ENCODE measurements at places on chromosomes 3 and 15. TPM values are rescaled to one million over a fixed set of nuclear protein-coding genes. Genes with fewer than 3 reads are reported as not detected.

DNA sequence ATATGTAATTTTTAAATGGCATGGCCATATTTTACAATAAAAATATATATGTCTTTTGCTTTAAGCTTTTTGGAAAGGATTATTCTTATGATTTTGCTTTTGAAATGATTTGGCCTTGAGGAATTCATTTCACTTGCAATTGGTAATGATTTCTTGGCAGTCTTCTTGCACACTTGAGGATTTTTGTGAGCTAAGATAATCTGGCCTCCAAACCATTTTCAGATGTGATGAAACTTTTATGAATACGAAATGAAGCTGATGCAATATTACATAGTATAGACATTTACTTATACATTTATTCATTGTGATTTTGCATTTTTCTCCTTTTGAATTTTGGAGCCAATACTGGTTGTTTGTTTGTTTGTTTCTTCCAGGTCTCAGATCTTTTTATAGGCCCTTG is 6.4 kb upstream of the SH2D7 start:
- DNase-seq: no peak

GRCh38 chr3:144552346-144553057 is 580.9 kb downstream of the DIPK2A start:
- DNase-seq: no peak

The SEC62 gene
- 22.4 TPM for total RNA-seq

DNA sequence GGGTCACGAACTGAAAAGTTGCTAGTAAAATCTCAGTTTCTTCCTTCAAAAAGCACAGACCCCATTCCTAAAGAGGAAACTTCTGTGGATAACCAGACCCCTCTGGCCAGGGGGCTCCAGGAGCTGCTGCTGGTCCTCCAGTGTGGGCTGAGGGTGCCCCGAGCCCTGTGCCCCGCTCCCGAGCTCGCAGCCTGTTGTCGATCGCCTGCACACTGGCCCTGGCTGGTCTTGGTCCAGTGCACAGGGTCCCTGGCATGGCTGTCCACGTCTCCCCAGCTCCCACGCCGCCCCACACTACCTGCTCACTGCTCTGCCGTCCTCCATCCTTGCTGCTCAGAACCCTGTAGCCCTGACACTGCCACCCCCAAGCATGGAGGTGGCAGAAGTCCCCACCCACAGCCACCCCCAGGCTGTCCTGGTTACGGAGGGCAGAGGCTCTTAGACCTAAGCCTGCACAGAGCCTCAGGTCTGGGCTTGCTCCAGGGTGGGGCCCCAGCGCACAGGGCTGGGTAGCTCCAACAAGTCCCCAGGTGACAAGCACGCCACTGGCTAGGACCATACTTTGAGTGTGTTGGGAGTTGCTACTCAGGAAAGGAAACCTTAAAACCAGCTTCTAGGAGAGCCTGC is 87.0 kb downstream of the PLXNA1 start:
- DNase-seq: no peak

GRCh38 chr3:13874891-13875290 is 5.0 kb downstream of the WNT7A start:
- DNase-seq: no peak

DNA sequence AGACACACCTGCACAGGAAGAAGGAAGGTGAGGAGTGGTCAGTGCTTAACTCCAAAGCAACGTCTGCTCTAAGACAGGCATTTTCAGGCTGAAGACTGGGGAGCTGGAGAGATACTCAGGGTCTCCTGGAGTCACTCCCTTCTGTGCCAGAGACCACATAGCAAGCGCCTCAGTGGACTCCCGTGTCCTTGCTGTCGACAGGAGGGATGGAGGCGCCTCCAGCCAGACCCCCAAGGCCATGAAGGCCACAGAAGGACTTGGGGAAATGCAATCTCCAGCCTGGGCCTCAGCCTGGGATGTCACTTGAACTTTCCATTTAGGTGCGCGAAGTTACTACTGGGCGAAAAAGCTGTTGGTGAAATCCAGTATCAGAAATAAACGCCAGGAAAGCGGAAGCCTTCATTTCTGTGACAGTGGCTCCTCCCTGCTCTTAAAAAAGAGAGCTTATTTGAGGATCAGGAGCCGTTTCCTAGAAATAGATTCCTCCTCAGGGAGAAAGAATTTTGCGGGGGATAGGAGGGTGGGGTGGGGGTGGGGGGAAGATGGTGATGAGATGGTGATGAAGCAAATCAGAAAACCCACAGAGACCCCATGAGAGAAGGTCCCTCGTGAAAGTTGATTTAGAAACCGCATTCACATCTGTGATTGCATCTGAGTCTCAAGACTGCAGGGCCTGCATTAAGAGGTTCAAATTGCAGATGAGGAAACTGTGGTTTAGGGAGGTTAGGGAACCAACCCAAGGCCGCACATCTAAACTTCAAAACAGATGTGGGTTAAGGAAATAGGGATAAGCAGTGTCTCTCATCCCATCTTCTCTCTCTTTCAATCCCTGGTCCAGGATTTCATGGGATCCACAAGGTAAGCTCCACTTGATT is 78.8 kb downstream of the ATP2B2 start:
- no peak for DNase-seq

The MKRN2OS gene
- total RNA-seq: 2.2 TPM

DNA sequence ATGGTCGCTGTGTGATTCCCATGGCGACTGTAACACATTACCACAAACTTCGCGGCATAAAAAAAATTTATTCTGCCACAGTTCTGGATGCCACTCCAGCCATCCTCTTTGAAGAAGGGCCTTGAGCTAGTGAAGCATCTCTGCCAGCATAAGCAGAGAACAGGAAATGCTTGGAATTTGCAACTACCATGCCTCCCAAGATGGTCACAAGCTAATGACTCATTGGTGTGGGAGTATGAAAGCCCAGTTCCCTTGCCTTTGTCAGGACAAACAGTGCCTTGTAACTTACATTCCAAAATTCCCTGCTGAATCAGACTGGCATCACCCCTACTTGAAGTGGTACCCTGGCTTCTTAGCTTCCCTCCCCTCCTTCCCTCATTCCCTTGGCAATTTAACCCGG is 129.7 kb downstream of the PROS1 start:
- DNase-seq: peak; percentile 60

GRCh38 chr15:76150513-76150912 is 90.7 kb downstream of the TMEM266 start:
- DNase-seq: no peak

DNA sequence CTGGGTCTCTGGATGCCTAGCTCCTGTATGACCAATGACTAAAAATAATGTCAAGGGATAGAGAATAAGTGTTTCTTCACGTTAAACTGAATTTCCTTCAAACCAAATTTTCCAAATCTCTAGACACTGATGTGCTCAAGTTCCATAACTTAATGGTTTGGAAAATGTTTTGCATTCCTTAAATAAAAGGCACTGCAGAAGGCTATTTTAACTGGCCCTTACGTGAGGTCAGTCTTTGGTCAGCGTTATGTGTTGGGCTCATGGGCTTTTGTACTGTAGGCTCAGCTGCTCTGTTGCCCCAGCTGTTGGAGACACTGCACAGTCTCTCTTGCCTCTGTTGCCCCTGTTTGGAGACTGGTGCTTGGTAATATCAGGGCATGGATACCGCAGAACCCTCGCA is 188.5 kb downstream of the TPRG1 start:
- no peak for DNase-seq

- no peak for DNase-seq
These were observed 21.2 kb downstream of the ZNF860 start for GRCh38 chr3:32002561-32003368.

The TM4SF18 gene
- 3.1 TPM for total RNA-seq

The CA12 gene
- total RNA-seq: 253 TPM

GRCh38 chr15:43186003-43186353 is 775 bp downstream of the CCNDBP1 start:
- DNase-seq: no peak

- DNase-seq: no peak
These were observed 252.0 kb downstream of the UBE2E2 start for GRCh38 chr3:23455084-23455483.

The ARMC8 gene
- total RNA-seq: 36.8 TPM

DNA sequence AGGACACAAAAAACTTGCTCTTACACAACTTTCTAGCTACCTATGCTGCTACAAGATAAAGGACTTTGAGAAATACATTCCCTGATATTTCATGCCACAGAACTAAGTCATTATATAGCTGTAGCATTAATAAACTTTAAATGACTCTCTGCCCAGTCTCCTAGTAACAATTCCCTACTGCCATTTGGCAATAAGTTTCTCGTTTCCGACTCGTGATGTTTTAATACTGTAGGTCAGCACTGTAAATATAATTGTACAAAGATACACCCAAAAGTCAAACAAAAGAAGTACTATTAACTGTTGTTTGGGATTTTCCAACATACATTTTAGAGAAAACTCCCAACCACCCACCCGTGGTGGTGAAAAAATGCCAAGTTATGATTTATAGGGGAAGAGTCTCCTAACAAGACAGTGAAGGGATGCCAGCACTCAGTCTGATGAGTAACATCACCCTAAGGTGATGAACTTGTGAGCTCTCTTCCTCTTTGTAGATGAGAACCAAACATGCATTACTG is 132.2 kb downstream of the DUT start:
- DNase-seq: no peak

GRCh38 chr3:176969066-176969465 is 228.2 kb downstream of the TBL1XR1 start:
- DNase-seq: no peak

The PLXNA1 gene
- 39.2 TPM for total RNA-seq

The ITGA11 gene
- 0.51 TPM for total RNA-seq

- no peak for DNase-seq
These were observed 12.8 kb downstream of the GPR176 start for GRCh38 chr15:39907216-39907615.

DNA sequence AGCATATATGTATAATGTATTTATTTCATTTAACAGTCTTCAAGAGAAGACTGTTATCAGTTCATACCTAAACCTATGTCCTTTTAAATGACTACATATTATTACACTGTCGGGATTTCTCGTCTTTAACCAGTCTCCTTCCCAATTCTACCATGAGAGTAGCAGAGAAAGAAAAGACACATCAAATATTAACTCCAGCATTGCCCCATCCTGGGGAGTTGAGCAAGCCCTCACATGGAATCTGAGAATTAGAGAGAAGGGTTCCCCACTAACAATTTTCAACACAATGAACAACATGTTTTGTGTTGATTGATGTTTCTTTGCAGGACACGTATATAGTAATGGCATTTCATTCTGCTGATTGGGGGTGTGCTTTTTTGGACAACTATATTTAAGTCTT is 257.4 kb downstream of the ADAMTSL3 start:
- DNase-seq: no peak

The NCEH1 gene
- total RNA-seq: 2.1 TPM

The BCHE gene
- 4.5 TPM for total RNA-seq

- DNase-seq: no peak
These were observed 78.1 kb downstream of the LSM3 start for GRCh38 chr3:14256561-14257342.

DNA sequence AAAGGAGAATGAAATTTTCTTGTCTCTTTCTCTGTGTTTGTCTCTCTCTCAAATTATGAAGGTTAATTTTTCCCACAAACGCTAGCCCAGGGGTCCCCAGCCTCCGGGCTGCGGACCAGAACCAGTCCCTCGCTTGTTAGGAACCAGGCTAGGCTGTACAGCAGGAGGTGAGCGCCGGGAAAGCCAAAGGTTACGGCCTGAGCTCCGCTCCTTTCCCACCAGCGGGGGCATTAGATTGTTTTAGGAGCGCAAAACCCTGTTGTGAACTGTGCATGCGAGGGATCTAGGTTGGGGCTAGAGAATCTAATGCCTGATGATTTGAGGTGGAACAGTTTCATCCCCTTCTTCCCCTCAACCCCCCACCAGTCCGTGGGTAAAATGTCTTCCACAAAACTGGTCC is 74.7 kb upstream of the ZNF385D start:
- no peak for DNase-seq

DNA sequence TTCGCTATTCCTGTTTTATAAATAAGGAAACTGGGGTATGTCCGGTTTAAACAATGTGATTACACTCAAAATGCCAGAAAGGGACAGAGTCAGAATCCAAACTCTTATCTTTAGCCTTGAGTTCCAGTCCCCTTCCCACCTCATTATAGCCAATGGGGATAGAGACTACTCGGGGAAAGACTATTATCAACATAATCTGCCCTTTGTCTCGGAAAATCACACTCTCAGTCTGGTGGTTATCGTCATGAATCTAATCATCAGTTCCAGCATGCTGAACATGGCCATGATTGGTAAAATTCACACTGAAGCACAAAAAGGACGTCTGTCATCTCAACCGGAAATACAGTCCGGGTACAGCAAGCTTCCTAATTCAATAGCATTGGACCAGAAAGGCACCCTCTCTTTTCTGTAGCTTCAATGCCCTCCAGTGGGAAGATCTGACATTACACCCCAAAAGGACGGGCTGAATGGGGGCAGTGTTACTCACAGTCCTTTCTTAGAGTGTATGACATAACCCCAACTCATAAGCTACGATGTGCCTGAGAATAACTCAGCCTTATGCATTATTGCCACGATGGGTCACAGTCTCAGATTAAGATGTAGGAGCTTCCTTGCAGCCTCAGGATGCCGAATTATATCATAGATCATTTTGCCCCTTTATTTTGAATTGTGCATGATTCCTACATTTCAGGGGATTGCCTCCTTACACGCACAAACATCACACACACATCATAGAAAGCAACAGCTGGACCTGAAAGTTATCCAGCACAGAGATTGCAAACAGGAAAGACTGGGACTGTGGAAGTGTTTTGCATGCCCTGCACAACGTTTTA is 390.4 kb upstream of the LMCD1 start:
- peak; percentile 46 for DNase-seq

DNA sequence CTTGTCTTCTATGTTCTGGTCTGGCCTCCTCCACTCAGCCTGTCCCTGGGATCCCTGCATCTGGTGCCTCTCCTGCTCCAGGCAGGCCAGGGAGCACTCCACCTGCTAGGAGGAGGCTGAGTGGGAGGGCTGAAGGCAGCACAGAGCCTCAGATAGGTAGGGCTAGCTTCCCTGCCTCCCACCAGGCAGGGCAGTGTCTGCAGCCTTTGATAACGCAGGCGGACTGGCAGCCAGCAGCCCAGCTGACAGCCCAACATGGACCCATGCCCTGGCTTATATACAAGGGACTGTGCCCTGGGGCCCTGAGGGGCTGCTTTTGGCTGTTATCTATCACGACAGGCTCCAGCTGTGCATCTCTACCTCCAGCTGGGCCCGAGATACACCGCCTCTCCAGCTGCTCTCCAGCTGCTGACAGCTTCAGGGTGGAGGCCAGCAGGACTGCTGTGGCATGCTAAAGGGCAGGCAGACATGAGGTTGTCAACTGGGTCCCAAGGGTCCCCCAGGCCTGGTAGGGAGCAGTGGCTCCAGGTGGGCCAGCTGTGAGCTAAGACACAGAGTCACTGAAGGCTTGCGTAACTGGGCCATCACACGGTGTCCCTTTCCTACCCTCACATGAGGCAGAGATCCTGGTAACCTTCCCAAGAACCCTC is 5.2 kb upstream of the CLK3 start:
- DNase-seq: no peak

DNA sequence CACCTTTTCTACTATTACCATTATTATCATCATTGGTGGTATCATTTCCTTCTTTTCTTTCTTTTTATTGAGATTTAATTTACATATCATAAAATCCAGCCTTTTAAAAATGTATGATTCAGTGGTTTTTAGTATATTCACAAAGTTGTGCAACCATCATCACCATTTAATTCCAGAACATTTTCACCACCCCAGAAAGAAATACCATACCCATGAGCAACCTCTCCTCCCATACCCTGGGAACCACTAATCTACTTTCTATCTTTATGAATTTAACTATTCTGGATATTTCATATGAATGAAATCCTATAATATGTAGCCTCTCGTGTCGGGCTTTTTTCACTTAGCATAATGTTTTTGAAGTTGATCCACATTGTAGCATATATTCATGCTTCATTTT is 29.1 kb downstream of the AAGAB start:
- no peak for DNase-seq

GRCh38 chr3:150059241-150059640 is 88.5 kb upstream of the PFN2 start:
- DNase-seq: no peak
